LoVo (cell line): ENCODE measurements at places on chromosomes 2 and 18.

- no peak for DNase-seq
Measured at GRCh38 chr2:129492548-129492947, 486.9 kb upstream of the RAB6C start.

DNA sequence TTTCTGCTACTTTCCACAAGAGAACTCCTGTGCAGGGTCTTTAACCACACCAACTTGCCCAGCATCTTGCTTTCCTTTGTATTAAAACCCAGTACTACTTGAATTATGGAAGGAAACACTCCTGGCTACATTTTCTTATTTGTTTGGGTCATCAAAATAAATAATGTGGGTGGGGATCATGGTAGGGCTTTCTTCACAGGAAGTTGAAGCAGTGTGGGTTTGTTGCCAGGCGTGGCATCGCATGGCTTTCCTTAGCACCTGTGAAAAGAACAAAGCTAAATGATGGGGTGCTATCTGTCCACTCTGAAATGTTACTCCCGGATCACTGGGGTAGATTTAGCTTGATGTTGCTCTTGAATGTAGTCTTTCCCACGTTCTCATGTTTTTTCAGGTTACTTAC lies 18.7 kb downstream of the ARHGAP25 start:
- DNase-seq: no peak

DNA sequence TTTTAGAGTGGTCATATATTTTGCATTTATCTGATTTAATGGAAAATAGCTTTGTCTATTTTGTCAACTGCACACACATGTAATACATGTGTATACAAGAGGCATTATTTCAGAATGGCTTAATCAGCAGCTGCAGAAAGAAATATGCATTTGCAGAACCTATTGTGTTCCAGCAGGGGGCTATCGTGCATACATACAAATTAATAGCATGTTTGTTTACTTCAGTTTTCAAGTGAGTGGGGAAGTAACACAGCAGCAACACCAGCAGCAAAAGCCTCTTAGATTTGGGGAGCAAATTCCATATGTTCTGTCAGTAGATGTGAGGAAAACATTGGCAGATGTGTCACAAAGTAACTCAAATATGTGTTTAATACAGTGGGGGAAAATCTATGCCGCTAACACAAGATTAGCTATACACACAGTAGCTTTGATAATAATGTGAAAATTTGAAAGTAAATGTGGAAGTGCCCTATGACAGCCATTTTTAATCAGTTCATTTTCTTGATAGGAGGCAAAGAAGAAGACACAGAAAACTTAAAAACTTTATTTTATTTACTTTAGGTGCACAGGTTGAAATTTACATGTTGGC lies 218.1 kb downstream of the WDR7 start:
- DNase-seq: peak; percentile 50

- no peak for DNase-seq
Measured at GRCh38 chr2:108813732-108814131, 27.2 kb downstream of the CCDC138 start.

DNA sequence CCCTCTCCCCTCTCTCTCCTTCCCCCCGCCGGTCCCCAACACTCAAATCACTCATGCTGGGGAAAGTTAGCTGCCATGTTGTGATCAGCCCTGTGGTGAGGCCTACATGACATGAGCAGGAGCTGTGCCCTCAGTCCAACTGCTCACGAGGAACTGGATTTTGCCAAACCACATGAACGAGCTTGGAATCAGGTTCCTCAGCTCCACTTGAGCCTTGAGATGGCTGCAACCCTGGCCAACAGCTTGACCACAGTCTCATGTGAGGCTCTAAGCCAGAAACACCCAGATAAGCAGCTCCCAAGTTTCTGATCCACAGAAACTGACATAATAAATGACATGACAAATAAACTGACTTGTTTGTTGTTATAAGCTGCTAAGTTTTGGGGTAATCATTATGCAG lies 38.4 kb downstream of the ARL4C start:
- no peak for DNase-seq

GRCh38 chr18:35026407-35027061 lies 14.7 kb upstream of the MAPRE2 start:
- no peak for DNase-seq

DNA sequence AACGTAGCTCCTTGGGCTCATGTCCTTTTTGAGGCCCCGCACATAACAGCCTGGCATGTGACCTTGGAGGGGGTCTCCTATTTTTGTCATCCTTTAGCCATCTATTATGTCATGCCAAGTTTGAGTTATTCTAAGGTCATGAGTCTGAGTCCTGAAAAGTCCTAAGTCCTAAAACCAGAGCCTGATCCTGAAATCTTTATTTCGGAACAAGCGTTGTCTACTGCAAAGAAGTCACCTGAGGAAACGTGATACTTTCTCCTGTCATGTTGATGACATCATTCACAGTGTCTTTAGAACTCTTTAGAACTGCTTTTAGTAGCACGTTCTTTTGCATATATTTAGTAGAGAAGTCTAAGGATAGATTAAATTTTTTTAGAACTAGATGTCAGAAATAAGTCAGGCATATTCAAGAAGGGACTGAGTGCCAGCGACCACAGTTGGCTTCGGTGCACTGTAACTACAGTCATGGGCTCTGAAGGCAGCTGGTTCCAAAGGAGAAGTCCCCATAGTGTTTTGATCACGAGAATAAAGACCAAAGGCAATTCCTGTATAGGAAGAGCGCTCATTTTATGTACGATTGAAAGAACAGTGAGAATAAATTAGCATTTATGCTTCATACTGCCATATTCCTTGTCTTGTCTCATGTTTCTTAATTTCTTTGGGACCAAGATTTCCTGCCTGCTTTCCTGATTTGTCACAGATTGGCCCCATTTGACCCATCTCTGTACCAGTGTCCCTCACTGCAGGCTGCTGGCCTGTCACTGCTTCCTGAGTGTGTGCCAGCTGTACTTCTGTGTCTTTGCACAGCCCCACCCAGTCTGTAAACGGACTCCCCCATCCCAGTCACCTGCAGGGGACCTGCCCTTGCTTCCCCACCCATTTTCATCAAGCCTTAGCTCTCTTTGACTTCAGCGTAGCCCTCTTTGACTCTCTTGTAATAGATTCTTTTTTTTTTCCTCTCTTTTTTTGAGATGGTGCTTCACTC lies 75.8 kb downstream of the ASAP2 start:
- DNase-seq: peak; percentile 9

GRCh38 chr2:60862642-60863041 lies 18.7 kb upstream of the REL start:
- no peak for DNase-seq
